ENCODE measurements at places on chromosomes 12 and 14.

DNA sequence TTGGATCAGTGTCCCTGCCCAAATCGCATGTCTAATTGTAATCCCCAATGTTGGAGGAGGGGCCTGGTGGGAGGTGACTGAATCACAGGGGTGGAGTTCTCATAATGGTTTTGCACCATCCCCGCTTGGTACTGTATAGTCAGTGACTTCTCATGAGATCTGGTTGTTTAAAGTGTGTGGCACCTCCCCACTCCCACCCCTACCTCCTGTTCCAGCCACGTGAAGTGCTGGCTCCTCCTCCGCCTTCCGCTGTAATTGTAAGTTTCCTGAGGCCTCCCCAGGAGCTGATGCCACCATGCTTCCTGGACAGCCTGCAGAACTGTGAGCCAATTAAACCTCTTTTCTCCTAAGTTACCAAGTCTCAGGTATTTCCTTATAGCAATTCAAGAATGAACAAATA is 67.2 kb downstream of the FERMT2 start:
- no peak for ATAC-seq

GRCh38 chr14:97077253-97077653 is 280.1 kb downstream of the VRK1 start:
- no peak for ATAC-seq

- no peak for ATAC-seq
These were observed 592 bp upstream of the KCNK10 start for GRCh38 chr14:88323523-88324199.

DNA sequence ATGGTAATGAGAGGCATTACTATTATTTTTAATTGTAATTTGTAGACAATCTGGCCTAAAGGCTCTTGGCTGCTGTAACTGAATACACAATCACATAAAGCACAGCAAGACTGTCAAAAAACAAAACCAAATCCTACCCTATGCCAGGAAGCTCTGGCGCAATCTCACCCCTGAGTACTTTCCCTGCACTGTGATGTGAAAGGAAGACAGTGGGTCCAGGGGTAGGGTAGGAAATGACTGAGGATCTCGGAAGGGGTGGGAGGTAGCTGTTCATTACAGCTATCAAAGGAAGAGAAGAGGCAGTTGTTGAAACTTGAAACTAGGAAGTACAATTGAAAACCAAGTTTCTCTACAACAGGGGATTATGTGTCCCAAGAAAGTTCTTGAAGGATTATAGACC is 202.8 kb downstream of the ANO2 start:
- no peak for ATAC-seq

GRCh38 chr12:74776378-74776777 is 238.7 kb downstream of the ATXN7L3B start:
- no peak for ATAC-seq

- ATAC-seq: no peak
These were observed 53.0 kb downstream of the ETNK1 start for GRCh38 chr12:22677781-22678574.

DNA sequence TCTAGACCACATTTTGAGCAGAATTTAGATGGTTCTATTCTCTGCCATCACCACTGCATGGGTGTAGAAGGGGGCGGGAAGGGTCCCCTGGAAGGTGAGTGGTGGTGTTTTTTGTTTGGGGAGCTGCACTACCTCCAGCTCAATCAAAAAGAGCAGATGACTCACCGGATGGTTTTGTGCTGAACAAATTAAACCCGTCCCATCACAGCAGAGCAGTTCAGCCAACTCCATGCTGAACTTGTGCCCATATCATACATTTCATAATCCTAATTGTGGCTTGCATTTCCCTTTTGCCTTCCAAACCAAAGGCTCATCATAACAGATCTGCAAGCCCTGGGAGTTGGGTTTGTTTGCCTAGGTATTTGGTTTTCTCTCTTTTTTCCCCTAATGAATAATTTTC is 53.0 kb upstream of the RPH3A start:
- no peak for ATAC-seq

- ATAC-seq: no peak
These were observed 30.6 kb downstream of the CDKL1 start for GRCh38 chr14:50366115-50366514.

GRCh38 chr12:49921936-49922335 is 18.2 kb upstream of the FAIM2 start:
- ATAC-seq: no peak

DNA sequence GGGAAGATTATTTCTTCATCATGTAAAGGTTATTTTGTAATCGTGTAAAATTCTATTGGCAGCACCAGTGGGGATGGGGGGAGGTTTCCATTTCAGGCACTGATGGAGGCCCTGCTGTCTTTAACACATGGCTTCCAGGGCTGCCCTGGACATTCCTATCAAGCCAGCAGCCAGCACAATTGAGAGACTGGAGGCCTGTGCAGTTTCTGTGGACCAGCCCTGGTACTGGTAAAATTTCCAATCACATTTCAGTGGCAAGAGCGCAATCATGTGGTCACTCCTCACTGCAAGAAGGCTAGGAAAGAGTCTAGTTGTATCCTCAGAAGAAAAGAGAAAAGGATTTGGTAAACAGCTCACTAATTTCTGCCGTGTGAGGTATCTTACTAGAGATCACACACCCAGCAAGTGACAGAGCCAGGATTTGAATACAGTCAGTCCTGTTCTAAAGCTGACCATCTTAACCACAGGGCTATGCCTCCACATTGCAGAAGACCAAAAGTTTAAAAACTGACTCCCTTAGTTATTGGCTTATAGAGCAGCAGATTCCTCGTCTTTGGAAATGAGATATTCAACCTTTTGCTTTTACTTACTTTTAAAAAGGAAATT is 179.4 kb upstream of the ARHGAP5 start:
- ATAC-seq: no peak

DNA sequence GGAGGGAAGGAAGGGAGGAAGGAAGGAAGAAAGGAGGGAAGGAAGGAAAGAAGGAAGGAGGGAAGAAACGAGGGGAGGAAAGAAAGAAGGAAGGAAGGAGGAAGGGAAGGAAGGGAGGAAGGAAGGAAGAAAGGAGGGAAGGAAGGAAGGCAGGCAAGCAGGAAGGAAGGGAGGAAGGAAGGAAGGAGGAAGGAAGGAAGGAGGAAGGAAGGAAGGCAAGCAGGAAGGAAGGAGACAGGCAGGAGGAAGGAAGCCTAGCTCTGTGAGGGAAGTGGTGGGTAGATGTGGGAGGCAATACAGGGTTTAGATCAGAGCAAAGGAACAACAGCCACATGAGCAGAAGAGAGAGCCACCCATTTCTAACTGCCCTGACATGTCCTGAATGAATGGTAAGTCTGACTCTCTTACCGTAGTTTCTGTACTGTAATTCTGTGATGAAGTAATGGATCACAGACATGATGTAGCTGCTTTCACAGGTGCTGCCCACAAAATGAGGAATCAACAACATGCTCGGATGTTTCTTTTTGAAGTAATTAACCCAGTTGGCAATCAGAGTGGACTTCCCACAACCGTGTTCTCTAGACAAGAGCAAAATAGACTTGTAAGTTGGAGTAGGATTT is 24.4 kb upstream of the HSP90B1 start:
- ATAC-seq: peak; percentile 57

GRCh38 chr12:120109570-120110267 is 6.8 kb downstream of the RAB35 start:
- no peak for ATAC-seq

DNA sequence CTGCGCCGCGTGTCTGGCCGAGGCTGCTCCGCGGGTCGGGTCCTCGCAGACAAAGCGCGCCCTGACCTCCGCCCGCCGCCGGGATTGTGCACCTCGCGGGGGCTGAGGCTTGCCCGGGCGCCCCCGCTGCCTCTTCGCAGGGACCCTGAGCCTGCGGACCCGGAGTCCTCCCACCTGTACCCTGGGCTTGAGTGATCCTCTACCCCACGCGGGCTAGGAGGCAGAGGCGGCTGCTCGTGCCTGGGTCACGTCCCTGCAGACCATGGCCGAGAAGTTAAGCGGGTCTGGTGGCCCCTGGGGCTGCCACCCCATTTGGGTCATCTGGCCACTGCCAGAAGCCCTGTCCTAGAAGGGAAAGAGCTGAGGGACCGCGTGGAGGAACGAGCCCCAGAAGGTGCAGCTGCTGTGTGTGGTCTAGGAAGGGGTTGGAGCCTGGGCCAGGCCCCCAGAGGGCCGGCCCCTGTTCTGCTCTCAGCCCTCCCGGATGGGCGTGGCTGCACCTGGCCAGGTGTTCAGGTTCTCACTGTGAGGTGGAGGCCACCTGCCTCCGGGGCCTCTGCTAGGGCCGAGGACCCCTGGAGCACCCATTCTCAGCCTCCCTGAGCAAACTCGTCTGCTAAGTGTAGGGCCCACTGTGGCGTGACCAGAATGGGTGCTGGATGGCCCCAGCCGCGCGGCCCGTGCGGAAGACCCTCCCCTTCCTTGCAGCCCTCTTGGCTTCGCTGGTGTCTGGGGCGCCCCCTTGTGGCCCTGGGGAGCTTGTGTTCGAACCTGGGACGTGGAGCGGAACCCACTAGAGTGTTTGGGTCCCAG is 49.6 kb downstream of the LRCOL1 start:
- peak; percentile 50 for ATAC-seq

GRCh38 chr14:22251090-22251489 is 337.9 kb downstream of the DAD1 start:
- ATAC-seq: no peak

- no peak for ATAC-seq
These were observed 260.4 kb upstream of the PPFIA2 start for GRCh38 chr12:82019533-82019932.

DNA sequence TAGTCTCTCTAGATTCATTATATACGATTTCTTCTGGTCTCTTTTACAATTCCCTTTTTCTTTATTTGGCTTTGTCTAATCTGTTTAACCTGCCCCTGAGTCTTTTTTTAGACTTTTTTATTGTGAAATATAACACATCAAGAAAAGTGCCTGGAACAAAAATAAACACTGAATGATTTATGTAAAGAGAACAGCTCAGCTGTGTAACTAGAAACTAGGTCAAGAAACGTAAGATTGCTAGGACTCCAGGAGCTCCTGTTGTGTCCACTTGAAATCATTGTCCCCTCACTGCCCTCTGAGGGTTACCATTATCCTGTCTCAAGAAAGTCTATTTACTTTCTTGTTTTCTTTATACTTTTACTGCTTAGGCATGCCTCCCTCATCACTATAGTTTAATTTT is 23.1 kb downstream of the EXD2 start:
- no peak for ATAC-seq

GRCh38 chr12:99235381-99235780 is 412.2 kb upstream of the GARIN6 start:
- ATAC-seq: no peak
